ENCODE measurements at places on chromosomes 3 and 15.

DNA sequence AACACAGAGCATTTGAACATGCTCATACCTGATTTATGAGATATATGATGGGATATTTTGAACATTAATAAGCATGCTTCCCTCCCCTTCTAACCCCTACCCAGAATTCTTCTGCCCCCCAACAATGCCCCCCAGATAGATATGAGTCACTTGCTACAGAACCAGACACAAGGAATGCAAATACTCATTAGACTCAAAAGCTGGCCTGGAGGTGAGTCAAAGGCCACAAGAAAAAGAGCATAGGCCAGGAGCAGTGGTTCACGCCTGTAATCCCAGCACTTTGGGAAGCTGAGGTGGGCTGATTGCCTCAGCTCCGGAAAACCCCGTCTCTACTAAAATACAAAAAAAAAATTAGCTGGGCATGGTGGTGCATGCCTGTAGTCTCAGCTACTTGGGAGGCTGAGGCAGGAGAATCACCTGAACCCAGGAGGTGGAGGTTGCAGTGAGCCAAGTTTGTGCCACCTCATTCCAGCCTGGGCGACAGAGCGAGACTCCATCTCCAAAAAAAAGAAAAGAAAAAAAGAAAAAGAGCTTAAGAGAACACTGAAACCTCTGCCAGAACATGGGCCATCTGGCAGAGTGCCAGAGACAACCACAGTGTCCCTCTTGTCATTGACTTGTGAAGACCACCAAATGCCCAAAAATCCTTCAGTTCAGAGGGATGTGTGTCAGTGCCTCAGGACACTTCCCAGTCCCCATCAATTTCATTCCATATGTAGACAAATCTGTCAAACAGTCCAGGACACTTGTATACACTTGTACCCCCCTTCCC lies 3.9 kb upstream of the SH3GL3 start:
- no peak for DNase-seq

GRCh38 chr3:42670051-42670576 lies 15.2 kb upstream of the KLHL40 start:
- no peak for DNase-seq

DNA sequence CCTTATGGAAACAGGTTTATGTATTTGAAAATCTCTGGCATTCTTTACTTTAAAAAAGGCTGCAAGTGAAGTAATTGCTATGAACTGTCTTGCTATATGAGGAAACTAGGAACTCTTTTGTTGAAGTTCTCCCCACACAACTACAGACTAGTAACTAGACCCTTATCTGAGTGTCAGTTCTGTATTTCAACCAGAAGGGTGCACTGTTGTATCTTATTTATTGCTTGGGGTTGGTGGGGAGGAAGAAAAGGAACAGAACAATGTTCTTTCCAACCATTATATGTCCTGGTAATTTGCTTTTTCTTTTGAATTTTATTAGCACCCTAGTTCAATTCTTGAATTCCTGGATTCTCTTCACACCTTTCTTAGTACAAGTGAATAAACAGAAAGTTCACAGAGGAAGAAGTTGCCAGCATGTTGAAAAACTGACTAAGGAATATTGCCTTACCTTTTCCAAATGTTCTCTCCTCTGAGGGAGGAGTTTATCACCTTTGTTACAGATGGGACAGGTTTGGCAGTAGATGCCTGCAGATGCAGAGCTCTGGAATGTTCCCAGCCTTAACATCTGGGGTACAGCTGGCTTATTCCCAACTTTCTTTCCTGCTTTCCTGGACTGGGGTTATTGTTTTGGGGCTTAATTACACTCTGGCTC lies 162.4 kb upstream of the CFAP20DC start:
- peak; percentile 66 for DNase-seq

- DNase-seq: no peak
These were observed 206.6 kb downstream of the GBE1 start for GRCh38 chr3:81554801-81555200.

GRCh38 chr3:61420136-61420759 lies 141.1 kb upstream of the PTPRG start:
- DNase-seq: no peak

GRCh38 chr3:42635111-42635510 lies 18.4 kb upstream of the ZBTB47 start:
- DNase-seq: no peak

DNA sequence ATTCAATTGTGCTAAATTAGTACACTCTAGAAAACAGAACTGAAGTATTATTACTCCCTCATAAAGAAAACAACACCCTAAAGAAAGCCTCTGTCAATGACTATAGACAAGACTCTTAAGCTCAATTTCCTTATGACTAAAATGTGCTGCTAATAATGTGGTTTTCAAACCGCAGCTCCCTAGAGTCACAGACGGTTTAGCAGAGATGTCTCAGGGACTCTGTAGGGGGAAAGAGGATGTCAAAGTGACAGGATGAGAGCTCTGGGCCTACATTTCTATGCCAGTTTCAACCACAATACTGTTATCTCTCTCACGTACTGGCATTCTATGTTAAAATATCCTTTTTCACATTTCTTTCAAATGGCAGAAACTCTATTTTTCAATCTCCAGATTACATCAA lies 37.6 kb upstream of the WDR49 start:
- no peak for DNase-seq

GRCh38 chr3:153619268-153619667 lies 457.2 kb downstream of the RAP2B start:
- no peak for DNase-seq

GRCh38 chr3:113243071-113243470 lies 31.7 kb downstream of the BOC start:
- DNase-seq: no peak

- no peak for DNase-seq
These were observed 148.1 kb downstream of the NEK11 start for GRCh38 chr3:131174752-131175151.

GRCh38 chr15:76160426-76161152 lies 100.8 kb downstream of the TMEM266 start:
- DNase-seq: no peak

GRCh38 chr15:60840703-60841411 lies 361.9 kb upstream of the ICE2 start:
- no peak for DNase-seq

- no peak for DNase-seq
These were observed 11.9 kb downstream of the CA12 start for GRCh38 chr15:63369781-63370180.

- no peak for DNase-seq
These were observed 229.0 kb downstream of the MAGI1 start for GRCh38 chr3:65809641-65810150.

DNA sequence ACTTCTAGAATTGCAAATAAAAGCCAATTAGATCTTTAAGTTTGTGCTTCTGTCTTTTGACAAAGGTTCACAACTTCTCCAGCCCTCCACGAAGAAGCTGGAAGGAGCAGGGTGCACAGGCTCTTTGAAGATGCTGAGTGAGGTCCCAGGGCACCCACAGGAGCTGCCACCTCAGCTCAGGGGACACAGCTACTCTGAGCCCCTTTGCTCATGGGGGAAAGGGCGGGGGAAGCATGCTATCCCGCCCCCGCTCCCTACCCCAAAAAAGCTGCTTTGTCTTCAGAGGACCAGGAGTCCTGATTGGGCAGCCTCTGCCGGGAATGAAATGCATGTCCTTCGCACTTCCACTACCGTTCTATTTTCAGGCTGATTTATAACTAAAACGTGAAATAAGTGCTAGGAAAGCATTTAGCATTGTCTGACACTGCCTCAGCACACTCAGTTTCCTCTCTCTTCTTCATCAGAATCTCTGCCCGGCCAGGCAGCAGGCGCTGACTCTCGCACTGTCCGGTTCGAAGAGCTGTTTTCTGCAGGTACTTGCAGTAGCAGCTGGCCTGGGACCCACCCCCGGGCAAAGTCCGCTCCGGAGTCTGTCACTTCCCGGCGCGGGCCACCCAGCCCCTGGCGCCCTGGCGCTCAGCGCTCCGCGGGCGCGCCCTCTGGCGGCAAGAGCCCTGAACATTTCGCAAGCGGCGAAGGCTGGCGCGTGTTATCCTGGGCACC lies 45.5 kb upstream of the KLHL25 start:
- peak; percentile 52 for DNase-seq

DNA sequence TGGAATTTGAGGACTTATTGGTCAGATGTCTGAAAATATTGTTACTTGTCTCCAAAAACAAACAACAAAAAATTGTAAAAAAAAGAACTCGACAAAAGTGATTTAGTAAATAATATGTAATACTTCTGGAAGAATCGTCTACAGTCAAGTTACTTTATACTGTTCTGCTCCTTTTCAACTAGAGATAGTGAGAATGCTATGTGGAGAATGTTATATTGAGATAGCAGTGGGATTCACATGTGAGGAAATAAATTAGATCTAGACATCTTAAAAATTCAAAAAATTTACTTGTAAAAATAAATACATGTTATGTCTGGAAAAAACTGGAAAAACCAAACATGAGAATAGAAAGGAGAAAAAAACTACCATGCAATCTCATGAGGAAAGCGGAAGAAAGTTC lies 64.9 kb downstream of the SGO1 start:
- DNase-seq: no peak

DNA sequence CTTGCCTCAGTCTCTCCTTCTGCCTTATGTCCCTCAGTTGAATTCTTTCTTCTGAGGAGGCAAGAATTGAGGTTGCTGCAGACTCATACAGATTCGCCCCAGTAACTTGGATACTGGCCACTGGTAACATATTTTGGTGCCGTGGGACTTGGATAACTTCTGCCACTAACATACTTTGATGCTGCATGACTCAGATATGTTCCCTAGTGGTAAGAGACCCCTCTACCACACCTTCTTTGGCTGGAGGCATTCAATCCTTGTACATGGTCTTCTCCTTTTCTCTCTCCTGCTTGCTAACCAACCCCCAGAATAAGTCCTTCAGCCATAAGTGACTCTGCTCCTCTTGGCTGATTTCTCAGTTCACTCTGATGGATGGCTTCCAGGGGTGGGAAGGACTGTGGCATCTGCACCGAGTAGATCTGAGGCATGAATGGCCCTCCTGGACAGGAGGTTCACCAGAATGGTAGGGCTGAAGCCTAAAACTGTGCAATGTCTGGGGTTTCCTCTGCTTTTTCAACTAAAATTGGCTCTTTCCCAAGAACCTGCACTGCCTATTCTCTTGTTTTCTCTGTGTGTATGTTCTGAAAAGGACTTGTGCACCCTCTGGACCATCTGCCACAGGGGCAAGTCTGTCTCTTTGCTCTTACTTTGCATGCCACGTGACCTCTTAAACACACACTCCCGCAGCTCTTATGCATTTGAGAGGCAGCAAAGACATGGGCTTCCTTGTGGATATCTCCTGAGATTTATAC lies 55.5 kb upstream of the FSTL1 start:
- no peak for DNase-seq

DNA sequence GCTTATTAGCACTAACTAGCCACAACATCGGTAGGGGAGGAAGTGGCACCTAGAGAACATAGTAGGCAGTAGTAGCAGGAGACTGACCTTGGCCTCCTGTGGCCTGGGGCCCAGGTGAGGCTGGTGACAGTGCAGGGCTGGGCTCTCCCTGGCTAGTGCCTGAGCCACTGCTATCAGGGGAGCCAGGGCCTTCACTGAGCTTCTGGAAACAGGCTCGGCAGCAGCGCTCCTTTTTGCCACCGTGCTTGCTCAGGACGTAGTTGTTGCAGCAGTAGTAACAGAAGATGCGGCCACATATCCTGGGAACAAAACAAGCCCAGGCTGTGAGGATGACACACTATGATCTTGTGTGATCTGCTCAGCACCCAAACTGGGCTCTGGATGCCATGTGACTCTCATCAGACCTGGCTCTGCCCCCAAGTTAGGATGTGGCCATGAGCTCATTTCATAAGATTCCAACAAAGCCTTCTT lies 15.1 kb downstream of the CXCR6 start:
- DNase-seq: peak; percentile 27

Measured in globus pallidus (tissue), 1 donor.